Peyer's patch (tissue), 4 donors: ENCODE measurements at places on chromosomes 7 and 10. TPM values are rescaled to one million over a fixed set of nuclear protein-coding genes. Genes with fewer than 3 reads are reported as not detected.

DNA sequence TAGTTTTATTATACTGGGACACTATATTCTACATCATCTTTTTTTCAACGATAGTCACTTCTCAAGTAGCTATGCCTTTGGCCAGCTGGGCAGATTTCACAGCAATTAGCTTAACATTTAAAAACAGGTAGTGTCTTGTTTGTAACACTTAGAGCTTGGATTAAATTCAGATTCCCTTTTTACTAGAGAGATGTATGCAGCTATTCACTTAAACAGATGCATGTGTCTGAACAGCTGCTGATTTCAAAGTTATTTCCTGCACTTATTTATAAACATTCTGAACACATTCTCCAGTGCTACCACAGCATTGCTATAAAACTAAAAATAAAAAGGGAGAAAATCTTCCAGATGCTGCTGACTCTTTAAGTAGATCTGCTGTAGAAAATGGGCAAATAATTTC lies 637.2 kb downstream of the POM121L12 start:
- no peaks in the 10 kb centered on the region for H3K4me1 ChIP-seq
- no peaks in the 10 kb centered on the region for H3K27me3 ChIP-seq
- no peak for DNase-seq
- H3K4me3 ChIP-seq: no peak overlapping the region
- H3K27ac ChIP-seq: no peak overlapping the region

- H3K27me3 ChIP-seq: no peaks in the 10 kb centered on the region
- no peaks in the 10 kb centered on the region for H3K4me1 ChIP-seq
- DNase-seq: no peak
- no peak overlapping the region for H3K27ac ChIP-seq
- H3K36me3 ChIP-seq: no peaks in the 10 kb centered on the region
- no peak overlapping the region for H3K4me3 ChIP-seq
Measured at GRCh38 chr10:117350909-117351308, 24.3 kb downstream of the PDZD8 start.

- H3K4me1 ChIP-seq: no peaks in the 10 kb centered on the region
- no peak for DNase-seq
- no peaks in the 10 kb centered on the region for H3K36me3 ChIP-seq
Measured at GRCh38 chr10:86938260-86938659, 19.2 kb downstream of the MMRN2 start.

DNA sequence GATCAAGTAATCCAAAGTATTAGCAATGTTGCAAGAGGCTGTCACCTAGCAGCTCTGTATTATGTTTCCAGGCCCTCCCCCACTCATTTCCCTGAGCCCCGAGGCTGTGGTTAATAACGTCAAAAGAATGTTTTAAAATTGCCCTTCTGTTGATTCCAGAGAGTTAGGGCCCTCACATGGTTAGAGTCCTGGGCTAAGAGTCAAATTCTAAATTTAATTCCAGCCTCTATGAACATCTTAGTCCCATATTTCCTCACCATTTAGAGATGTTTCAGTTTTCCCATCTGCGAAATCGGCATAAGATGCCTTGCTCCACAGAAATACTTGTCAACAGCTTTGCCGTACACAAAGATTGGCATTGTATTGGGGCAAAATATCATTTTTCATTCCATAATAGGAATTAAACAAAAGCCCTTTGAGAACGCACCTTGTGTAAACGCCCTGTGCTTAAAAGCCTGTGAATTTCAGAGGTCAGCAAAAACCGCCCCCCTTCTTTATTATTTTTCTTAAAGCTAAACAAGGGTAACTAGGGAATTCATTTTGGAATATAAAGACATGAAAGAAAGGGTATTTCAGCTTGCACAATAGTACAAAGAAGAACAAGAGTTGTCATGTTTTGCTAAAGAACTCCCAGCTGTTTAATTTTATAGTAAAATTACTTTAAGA lies 135.8 kb downstream of the ARID5B start:
- peak overlapping the region; percentile 72 for H3K27ac ChIP-seq
- no peaks in the 10 kb centered on the region for H3K27me3 ChIP-seq
- no peaks in the 10 kb centered on the region for H3K36me3 ChIP-seq
- H3K4me3 ChIP-seq: no peak overlapping the region
- no peak for DNase-seq

DNA sequence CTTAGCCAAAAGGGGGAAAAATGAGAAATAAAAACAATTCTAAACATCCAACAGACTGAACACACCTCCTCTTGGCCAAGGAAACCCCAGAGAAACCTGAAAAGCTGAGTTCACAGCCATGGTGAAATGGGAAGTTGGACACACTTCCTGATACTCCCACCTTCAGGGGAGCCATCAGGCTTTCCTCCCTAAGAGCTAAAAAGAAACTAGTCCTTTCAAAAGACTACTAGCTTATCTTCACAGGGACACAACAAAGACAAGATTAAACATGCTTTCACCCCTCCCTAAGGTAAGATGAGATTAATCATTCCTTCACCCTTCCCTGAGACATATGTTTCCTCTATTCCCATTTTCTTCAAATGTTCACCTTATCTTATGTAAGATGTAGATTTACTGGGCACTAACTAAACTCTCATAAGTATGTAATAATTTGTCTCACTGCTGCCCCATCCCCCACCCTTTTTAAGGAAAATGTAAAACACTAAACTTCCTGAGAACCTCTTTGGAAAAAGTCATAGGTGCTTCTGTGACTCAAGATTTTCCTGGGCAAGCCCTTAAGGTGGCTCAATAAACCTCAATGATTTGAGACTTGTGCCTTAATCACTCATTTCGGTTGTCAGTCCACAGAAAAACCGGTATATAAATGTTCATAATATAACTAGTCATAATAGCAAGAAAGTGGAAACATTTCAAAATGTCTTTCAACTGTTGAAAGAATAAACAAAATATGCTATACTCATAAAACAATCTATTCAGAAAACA lies 40.5 kb downstream of the HTR7 start:
- H3K4me3 ChIP-seq: no peak overlapping the region
- H3K27me3 ChIP-seq: no peaks in the 10 kb centered on the region
- H3K27ac ChIP-seq: no peak overlapping the region
- no peaks in the 10 kb centered on the region for H3K4me1 ChIP-seq
- no peak for DNase-seq

Gene MUC3A
- 85.8 TPM for total RNA-seq

Gene ADK
- total RNA-seq: 15.7 TPM
